ENCODE measurements at places on chromosomes 3 and 15.

DNA sequence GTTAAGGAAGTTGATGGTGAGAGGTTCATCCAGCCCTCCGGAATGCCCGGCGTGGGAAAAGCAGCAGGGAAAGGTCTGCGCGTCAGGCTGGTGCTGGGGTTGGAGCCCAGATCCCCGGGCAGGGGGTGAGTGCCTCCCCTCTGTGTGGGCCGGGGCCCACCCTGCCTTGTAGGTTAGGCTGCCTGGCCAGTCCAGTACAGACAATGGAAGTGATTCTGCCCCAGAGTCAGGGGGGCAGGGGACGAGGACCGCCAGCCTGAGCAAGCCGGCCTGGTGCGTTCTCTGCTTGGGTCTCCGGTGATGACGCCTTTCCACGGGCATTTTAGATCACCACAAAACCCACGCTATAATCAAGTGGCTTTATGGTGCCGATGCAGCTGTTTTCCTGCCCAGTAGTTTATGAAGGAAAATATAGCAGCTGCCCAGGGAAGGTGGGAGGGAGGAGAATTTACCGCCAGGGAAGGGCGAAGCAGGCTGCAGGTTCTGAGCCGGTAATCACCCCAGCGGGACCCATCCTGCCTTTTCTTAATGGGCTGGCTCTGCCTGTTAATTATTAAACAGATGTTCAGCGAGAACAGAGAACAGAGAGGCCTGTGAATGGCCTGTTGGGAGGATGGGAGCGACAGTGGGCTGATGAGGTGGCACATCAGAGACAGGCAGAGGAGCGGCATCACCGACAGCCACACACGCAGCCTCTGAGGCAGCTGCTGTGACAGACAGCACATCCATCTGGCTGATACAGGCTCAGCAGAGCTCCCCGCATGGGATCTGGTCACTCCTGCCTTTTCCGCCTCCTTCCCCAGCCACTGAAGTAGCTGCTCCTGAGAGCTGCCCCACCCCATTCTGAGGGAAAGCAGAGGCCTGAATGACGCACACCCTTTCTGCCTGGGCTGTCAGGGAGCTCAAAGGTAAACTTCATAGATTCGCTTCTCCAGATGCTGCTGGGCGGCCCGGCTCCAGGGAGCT is 35.2 kb downstream of the BDH1 start:
- DNase-seq = no peak

DNA sequence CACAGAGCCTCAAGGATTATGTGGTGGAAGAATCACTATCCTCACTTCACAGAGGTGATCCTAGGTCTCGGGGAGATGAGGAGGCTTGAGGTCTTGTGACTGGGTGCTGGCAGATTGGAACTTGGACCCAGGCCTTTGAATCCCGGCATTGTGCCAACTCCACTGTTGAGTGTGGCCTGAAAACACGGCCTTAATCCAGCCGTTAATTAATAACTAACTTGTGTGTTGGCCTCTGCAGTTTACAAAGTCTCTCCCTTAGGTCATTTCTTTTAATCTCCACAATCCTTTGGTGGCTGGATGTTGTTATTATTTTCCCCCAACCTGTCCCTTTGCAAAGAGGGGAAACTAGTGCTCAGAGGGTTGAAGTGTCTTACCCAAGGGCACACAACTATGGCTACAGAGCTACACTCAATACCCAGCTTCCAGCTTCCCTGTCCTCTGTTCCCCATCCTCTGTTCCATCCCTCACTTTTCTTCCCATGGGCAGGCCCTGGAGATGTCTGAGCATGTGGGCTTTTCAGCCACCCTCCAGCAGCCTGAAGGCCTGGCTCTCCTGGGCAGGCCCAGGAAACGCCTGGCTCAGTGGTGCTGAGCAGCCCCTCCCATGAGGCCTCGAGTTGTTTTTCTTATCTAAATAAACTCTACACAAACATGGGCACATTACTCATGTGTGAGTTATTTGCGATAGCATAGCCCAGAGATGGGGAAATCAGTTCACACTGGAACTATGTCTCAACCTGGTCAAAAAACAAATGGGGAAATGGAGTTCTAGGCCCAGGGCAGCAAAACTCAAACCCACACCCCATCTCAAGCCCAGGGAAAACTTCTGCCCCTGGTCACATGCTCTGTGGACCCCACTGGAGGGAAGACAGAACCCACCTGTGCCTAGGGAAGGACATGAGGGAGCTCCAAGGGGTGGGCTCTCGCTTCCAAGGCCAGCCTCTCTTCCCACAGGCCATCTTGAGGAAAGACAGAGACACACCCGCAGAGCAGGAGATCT is 16.8 kb upstream of the SMAD3 start:
- DNase-seq = no peak

- no peak for DNase-seq
These were observed 22.1 kb downstream of the MSL2 start for GRCh38 chr3:136173939-136174490.

DNA sequence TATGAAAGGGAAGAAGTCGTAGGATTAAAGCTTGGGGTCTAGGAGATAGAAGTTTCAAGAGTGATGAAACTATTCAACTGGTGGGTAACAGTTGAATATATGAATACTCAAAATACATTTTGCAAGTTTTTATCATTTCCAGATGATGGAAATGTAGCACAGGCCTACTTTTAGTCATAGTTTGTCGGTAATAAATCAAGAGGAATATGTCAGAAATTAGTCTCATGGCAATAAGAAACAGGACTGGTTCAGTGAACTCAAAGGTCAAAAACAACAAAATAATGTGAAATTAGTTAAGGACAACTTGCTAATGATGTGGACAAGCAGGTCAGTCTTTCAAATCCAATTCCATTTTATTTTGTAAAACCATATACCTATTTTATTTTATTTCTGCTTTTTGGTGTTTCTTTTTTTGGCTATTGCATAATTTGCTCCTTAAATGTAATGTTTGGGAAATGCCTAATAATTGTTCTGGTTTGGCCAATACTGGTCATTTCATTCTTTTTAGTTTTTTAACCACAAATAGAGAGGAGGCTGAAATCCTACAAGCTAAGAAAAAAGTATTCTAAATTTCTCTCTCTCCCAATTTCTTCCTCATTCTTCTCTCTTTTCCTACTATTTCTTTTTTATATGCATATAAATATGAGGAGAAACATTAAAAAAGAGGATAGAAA is 195.2 kb upstream of the ARHGEF26 start:
- no peak for DNase-seq
